Epithelial cell of esophagus (primary cell): ENCODE measurements at places on chromosomes 13 and 19.
A peak's percentile ranks its signal among the peaks of the same experiment; 100 is the strongest.

DNA sequence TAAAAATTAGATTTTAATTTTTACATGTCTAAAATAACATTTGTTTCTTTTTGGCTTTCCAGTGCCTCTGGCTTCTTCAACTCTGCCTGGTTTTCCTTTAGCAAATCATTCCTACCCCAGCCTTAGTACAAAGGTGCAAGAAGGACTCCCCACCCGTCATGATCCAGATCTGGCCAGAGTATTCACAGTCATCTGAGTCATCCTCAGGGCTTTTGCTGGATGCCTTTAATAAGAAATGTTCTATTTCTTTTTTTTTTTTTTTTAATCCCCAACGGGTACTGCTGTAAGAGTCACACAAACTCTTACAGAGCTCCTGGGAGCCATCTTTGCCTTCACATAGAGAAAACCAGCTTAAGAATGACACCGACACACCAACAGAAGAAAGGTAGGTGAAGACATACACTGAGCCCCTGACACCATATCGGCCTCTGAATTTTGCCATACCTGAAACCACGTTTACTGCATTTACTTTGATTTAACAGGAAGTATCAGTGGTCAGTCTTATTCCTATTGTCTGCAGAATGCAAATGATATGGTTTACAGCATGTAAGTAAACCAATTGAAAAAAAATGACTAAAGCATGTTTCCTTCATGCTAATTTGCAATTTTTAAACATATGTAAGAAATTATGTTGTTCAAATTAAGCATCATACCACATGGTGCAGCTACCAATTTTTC is 184.4 kb downstream of the NALCN start:
- peak; percentile 22 for DNase-seq

GRCh38 chr13:75365724-75366173 is 116.2 kb downstream of the TBC1D4 start:
- peak; percentile 90 for DNase-seq

DNA sequence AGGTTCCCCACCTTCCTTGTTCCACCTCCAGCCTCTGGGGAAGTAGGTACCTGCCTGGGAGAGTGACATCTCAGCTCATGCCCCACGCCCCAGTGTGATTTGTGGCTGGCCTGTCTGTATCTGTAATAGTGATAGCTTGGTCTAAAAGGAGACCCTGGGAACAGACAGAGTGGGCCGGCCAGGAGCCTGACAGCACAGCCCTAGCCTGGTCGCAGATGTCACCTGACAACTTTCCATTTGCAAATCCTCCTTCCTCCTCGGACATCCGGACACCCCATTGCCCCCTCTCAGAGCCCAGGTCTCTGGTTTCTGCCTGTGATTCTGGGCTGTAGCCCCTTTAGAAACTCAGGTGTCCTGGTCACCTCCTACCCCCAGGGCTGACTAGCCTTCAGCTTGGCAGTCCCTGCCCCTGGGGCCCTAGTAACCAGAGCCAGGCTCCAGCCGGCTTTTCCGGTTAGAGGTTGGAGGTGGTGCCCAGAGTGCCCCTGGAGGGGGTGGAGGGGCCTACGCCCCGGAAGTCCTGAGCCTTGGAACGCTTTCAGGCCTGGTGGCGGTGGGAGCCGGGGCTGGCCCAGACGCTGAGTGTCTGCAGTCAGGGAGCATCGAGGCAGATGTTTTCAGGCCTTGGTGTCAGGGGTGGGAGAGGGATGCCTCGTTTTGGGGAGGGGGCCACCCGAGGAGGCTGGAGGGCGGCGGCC is 6.5 kb downstream of the LRRC8E start:
- peak; percentile 50 for DNase-seq

DNA sequence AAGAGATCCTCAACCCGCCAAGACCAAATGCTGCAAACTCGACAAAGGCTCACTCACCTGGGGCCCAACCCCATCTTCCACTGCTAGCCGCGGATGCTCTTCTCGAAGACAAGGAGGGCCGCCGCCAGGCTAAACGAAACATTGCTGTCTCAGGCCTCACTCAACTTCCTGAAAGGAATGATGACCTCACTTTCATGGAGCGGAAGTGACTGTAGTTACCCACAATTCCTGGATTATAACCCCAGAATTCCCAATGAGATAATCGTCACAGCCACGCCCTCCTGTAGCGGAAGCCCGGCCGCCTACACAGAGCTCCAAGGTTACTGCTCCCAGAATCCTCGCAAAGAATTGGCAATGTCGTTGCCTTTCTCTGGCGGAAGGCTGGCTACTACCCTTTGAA is 10.5 kb upstream of the ZNF112 start:
- peak; percentile 43 for DNase-seq

- peak; percentile 64 for DNase-seq
These were observed 4.6 kb downstream of the AXL start for GRCh38 chr19:41223431-41224234.

- DNase-seq, result no peak
These were observed 405.5 kb downstream of the TBC1D4 start for GRCh38 chr13:75076476-75076875.

DNA sequence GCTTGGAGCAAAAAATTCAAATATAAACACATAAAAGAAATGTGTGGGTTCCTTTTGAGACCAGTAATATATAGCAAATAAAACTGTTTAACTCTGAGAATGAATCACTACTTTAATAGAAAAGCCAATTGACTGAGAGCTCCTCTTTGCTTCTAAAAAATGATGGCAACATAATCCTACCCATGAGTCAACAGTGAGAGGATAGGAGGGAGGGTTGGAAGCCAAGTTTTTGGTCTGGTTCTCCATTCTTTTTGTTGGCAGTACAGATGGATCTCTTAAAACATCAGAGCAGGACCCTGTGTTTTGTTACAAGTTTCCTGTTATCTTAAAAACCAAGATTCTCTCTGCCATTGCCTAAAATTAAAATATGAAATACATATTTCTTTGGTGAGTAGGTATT is 50.0 kb upstream of the POSTN start:
- DNase-seq, result peak; percentile 22

GRCh38 chr13:37410316-37410715 is 188.3 kb downstream of the POSTN start:
- no peak for DNase-seq

DNA sequence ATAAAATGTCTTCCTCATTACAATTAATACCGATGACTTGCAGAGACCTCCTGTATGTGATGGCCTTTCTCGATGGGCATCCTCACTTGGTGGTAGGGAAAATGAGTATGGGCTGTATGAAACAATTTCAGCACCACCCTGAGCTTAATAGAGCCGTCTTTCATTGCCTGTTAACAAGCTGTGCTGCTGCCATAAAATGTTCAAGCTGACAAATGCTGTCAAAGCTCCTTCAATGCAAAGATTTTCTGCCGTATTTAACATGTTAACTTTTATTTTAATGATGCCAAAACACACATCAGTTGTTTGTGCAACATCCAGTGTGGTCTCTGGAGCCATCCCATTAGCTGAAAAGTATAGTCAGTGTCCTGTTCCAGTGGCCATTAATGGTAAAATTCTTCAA is 110.1 kb downstream of the GPC6 start:
- no peak for DNase-seq

DNA sequence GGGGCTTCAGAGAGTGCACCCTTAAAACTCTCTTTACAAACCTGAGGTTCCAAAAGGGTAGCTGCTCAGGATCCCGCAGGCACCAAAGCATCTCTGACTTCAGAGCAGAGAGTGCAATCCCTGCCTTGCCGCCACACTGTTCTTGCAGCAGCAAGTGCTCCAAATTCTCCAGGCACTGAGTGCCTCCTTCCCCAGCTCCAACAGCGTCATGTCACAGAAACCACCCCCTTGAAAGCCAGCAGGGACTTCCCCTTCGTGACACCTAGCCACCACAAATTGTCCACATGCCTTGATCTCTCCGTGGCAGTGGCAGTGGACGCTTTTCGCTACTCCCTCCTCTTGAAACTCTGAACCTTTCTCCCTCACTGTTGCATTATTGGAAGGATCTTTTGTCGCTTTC is 39.9 kb downstream of the MBNL2 start:
- DNase-seq, result no peak

DNA sequence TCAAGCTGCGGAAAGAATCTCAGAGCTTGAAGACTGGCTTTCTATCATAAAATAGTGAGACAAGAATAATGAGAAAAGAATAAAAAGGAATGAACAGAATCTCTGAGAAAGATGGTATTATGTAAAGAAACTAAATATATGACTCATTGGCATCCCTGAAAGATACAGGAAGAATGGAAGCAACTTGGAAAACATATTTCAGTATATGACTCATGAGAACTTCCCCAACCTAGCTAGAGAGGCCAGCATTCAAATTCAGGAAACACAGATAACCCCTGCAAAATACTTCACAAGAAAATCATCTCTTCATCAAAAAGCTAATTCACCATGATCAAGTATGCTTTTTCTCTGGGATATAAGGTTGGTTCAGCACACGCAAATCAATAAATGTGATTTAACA is 2318.0 kb downstream of the PCDH9 start:
- DNase-seq, result peak; percentile 74

- DNase-seq, result no peak
These were observed 146.6 kb downstream of the RNF17 start for GRCh38 chr13:24910502-24911132.

- DNase-seq, result no peak
These were observed 441 bp downstream of the INAFM1 start for GRCh38 chr19:47274891-47275761.

DNA sequence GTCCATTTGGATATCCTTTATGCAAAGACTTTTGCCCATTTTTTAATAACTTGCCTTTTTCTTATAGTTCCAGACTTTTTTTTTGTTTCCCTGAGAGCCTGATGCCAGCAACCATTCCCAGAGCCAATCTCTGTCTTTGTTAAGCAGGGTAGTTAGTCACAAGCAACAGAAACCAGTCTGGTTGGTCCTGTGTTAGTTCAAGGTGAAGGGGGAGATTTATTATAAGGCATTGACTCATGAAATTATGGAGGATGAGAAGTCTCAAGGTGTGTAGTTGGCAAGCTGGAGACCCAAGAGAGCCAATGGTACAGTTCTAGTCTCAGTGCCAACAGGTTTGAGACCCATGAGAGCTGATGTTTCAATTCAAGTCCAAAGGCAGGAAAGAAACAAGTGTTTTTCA is 33.0 kb downstream of the GPR12 start:
- DNase-seq, result peak; percentile 62

DNA sequence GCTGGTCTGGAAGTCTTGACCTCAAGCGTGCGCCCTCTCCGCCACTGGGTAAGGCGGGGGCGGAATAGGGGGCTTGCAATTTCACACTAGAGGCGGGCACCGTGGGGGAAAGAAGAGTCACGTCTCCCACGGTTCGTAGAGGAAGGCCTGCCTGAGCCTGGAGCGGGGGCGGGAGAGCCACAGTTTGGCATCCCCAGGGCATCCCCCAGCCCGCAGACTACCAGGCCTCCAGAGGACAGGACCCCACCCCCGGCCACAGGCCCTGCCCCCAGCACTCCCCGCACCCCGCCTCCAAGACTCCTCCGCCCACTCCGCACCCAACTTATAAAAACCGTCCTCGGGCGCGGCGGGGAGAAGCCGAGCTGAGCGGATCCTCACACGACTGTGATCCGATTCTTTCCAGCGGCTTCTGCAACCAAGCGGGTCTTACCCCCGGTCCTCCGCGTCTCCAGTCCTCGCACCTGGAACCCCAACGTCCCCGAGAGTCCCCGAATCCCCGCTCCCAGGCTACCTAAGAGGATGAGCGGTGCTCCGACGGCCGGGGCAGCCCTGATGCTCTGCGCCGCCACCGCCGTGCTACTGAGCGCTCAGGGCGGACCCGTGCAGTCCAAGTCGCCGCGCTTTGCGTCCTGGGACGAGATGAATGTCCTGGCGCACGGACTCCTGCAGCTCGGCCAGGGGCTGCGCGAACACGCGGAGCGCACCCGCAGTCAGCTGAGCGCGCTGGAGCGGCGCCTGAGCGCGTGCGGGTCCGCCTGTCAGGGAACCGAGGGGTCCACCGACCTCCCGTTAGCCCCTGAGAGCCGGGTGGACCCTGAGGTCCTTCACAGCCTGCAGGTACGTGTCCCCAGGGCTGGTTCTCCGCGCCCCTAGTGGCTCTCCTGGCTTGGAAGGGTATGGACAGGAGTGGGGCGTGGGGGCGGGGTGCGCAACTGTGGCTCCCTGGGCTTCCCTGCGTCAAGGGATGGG is at the start of gene ANGPTL4:
Gene ANGPTL4, plus strand, starts transcription at position 353 of the 969 bp plus-strand sequence. Its CDS starts 167 bp downstream, at position 520.
- DNase-seq, result peak; percentile 80

DNA sequence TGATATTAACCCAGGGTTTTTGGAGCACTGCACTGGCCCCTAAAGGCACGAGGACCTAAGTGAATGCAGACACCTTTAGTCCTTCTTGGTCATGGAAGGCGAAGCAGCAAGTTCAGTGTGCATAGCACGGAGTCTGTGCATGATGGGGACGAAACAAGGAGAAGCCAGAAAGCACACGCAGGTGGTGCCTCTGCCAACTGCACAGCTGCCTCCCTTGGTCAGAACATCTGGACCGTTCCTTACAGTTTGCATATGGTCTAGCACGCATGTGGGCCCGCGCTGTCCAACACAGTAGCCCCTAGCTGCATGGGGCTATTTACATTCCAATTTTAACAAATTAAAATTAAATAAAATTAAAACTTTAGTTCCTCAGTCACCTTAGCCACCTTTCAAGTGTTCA is 44.0 kb downstream of the FLT3 start:
- no peak for DNase-seq

- DNase-seq, result no peak
These were observed 81.2 kb upstream of the KLF12 start for GRCh38 chr13:74215420-74215819.

GRCh38 chr13:36973621-36974295 is 25.4 kb downstream of the ALG5 start:
- DNase-seq, result no peak

GRCh38 chr13:110023729-110024644 is 237.6 kb upstream of the IRS2 start:
- DNase-seq, result no peak

- DNase-seq, result no peak
These were observed 42.9 kb upstream of the ZNF14 start for GRCh38 chr19:19775891-19776205.

DNA sequence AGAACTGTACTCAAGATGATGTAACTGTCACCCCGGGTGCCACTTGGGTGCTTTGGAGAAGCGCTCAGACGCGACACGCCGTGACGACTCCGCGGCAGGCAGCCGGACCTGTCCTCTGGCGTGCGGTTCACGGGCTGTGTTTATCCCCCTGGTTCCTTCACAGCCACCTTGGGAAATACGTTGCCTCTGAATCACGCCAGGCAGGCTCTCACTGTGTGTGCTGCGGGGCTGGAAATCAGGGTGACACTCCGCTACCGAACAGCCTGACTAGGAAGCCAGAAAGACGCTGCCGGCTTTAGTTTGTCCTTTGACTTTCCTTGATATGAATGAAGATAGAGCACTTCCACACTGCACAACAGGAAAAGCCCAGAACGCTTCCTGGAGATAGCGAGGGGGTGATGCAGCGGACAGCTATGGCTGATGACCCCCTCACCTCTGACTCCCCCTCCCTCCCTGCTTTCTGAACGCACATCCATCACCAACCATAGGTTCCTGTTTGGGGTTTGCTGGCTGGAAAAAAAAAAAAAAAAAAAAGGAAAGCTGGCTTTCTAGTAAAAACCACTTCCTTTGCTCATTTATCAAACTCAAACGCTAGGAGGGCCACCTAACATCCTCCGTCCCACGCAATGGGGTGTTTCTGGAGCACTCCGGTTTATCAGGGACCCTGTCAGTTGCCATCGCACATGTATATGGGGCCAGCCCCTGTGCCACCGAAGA is 3.7 kb upstream of the GP6 start:
- DNase-seq, result no peak

- DNase-seq, result peak; percentile 49
These were observed 312.5 kb downstream of the DCLK1 start for GRCh38 chr13:35818633-35819067.
